Activated CD8-positive, alpha-beta memory T cell treated with anti-CD3 and anti-CD28 coated beads for 48 hours (primary cell): ENCODE measurements at places on chromosomes 3 and 15.

DNA sequence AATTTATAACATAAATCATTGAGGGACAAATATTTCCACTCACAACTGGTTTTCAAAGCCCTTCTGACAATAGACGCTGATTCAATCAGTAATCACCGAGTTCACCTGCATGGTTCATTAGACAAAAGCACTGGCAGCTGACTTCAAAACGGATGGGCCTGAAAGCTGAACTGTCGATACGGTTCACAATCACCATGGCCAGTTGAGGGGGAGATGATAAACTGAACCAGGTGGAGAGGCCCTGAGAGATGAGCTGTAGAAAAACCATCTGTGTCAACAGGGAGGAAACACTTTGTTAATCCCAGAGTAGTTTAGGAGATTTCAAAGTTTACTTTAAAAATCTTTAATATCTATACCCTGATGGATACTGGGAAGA is 75.0 kb downstream of the PEX5L start:
- DNase-seq = no peak

DNA sequence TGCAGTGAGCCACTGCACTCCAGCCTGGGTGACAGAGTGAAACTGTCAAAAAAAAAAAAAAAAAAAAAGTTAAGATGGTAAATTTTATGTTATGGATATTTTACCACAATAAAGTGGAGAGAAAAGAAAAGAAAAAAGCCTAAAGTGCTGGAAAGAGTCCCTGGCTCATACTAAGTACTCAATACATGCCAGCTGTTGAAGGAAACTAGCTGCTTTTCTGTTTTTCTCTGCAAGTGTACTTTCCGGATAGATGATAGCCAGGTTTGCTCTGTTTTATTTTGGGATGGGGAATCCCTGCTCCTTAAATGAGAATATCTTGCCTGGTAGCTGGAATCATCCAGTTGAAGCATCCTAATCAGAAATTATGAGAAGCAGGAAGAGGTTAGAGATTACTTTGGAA is 10.9 kb downstream of the EID1 start:
- DNase-seq = no peak

DNA sequence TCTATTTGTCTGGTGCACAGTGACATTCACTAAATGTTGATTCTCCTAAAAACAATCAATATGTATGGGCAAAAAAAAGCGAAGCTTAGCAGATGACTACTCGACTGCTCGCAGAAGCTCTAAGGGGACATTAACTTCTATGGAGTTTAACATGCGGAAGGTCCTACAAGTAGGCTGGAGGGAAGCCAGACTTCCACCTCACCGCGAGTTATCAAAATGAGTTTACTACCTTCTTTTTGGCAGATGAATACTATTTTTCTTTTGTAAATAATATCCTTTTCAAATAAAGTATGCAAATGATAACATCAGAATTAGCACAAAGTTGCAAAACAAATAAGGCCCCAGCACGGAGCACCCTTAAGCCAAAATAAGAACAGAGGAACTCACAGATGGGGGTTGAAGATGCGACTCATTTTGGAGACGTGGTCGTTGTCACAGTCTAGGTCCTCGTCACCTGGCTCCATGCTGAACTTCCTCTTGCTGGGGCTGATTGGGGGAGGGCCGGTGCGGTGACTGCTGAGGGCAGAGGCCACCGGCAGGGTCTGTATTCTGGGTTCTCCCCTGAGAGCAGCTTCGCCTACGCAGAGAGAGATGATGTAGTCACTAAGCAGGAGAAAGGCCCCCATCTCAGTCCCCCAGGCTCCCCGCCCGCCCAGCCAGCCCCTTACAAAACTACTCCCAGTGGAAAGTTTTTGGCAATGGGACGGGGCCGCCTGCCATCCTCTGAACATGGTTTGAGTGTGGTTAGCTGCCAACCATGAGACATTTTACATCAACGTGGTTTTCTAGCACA is 42.1 kb downstream of the VGLL4 start:
- peak; percentile 31 for DNase-seq

DNA sequence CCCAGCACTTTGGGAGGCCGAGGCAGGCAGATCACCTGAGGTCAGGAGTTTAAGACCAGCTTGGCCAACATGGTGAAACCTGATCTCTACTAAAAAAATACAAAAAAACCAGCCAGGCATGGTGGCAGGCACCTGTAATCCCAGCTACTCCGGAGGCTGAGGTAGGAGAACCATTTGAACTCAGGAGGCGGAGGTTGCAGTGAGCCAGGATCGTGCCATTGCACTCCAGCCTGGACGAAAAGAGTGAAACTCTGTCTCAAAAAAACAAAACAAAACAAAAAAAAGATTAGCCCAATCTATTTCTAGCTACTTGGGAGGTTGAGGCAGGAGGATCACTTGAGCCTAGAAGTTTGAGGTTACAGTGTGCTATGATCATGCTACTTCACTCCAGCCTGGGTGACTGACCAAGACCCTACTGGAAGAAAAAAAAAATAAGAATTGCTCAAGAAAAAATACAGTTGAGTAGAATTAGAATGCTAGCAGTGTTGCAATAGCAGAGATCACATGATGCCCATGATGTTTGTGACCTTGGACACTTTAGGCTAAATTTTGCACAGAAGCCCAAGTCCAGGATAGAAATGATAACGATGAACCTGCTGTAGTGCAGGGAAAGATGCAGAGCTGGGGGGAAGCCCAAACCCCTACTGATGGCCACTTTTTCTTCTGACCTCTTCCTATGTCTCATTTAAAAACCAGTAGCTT is 162.2 kb downstream of the LPP start:
- no peak for DNase-seq

DNA sequence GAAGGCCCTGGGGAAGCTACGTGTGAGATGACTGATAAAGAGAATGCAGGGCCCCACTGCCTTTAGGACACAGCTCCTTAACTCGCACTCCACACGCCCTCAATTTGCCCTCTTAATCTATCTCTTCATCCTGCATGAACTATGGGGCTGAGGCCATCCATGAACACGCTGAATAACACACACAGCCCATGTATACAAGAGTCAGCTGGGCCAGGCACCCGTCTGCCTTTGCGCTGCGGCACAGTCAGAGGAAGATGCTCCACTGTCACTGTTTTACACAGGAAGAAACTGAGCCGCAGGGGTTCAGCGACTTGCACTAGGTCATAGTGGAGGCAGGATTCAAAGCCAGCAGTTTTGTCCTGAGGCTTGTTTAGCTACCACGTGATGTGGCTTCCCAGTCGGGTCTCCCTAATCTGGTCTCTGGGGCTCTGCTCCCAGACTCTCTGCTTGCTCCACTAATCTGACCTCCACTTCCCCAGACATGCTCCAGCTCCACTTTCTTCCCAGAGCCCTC is 43.9 kb downstream of the TLE3 start:
- no peak for DNase-seq

DNA sequence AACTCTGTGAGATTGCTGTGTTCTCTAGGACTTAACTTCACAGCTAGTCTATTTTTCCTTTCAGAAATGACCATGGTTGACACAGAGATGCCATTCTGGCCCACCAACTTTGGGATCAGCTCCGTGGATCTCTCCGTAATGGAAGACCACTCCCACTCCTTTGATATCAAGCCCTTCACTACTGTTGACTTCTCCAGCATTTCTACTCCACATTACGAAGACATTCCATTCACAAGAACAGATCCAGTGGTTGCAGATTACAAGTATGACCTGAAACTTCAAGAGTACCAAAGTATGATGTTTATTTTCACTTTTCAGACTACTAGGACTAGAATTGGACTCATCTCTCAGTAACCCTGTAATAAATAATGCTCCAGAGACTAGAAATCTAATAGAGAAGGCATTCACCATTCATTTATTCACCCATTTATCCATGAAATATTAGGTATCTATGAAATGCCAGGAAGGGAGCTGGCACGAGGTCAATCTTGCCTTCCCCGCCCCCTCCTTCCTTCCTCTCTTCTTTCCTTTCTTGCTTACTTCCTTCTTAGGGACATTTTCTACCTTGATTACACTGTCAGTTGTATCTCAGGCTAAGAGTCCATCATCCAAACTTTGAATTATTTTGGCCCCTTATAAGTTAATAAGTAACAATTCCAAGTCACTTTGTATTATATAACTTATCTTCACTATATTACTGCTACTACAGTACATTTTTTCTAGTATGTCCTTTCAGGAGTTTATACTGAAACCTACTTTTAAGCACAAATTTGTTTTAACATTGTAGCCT is 91.0 kb downstream of the PPARG start:
- no peak for DNase-seq

DNA sequence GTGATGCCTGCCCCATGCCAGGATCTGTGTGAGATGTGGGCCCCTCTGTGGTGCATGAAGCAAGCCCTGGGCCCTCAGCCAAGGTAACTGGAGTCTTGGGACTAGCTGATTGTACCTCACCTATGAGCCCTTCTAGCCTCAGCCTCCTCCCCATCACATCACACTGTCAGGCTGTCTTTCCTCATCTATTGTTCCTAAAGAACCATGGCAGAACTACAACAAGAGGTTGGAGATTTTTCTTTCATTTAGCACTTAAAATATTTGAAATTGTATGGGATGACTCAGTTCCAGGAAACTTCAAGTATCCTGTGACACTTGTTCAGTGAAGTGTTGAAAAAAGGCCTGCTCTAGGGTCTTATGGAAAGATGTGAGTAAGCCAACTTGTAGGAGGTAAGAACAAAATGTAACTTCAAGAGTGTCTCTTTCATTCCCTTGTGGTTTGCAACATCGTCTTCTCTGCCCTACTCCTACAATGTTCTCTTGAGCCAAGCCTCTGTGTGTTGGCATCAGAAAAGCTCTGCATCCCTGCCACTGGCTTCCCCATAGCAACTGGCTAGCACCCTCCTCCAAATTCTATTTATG is 58.7 kb upstream of the TIPARP start:
- no peak for DNase-seq

GRCh38 chr3:99506-99905 is 97.1 kb upstream of the CHL1 start:
- no peak for DNase-seq

- no peak for DNase-seq
These were observed 131.7 kb downstream of the GABRB3 start for GRCh38 chr15:26641144-26641543.

GRCh38 chr3:159829539-159830227 is 159.0 kb upstream of the IL12A start:
- DNase-seq = no peak

GRCh38 chr3:125054062-125054448 is 1.7 kb downstream of the HEG1 start:
- DNase-seq = no peak

DNA sequence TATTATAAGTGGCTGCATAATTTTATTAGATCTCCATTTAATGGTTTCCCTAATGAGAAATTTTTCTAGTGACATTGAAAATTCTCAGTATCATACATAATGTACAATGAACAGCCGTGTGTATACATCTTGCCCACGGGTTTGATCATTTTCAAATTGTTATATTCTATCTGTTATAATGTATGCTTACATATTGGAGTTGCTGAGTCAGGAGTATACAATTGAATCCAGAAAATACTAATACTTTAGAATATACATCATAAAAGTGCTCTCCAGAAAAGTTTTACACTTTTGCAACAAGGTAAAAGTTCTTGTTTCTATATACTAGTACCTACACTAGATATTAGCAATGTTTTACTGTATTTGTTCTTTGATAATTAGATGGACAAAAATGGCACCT is 82.8 kb downstream of the SPATA16 start:
- no peak for DNase-seq

GRCh38 chr3:22952860-22953259 is 250.3 kb upstream of the UBE2E2 start:
- no peak for DNase-seq

- peak; percentile 79 for DNase-seq
These were observed 47.5 kb upstream of the MUC4 start for GRCh38 chr3:195859061-195859845.

GRCh38 chr3:12895391-12896062 is 54.2 kb upstream of the RPL32 start:
- no peak for DNase-seq

DNA sequence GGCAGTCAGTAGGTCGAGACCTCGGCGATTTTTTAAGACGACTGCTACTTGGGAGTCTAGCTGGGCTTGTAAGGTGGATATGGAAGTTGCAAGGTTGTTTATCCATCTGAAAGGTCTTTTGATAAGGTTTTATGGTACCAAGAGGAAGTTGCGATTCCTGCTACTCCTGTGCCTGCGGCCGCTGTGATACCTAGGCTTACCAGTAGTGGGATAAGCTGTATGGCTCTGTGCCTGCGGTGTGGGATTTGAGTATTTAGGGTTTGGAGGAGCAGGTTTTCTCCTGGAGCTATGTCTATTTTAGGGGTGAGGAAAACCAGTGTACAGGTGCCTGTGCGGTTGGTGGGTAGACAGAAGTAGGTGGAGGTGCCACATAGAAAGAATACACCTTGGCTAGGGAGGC is 1059.8 kb downstream of the SI start:
- DNase-seq = no peak

DNA sequence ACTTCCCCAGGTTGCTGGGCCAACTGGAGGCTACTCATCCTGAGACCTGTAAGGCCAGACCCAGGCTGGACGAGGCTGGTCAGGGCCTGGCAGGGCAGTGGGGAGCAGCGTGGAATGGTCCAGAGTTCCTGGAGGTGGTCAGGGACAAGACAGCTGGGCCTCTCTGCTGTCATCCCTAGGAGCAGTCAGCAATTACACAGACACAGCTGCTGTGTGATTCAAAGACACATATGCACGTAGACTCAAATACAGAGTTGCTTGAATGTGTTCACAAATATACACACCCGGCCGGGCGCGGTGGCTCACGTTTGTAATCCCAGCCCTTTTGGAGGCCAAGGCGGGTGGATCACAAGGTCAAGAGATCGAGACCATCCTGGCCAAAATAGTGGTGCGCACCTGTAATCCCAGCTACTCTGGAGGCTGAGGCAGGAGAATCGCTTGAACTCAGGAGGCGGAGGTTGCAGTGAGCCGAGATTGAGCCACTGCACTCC is 1.5 kb upstream of the CD276 start:
- no peak for DNase-seq

- DNase-seq = no peak
These were observed 13.5 kb upstream of the DNAH1 start for GRCh38 chr3:52302426-52303145.

- DNase-seq = no peak
These were observed 14.6 kb upstream of the POLG start for GRCh38 chr15:89349206-89349558.

DNA sequence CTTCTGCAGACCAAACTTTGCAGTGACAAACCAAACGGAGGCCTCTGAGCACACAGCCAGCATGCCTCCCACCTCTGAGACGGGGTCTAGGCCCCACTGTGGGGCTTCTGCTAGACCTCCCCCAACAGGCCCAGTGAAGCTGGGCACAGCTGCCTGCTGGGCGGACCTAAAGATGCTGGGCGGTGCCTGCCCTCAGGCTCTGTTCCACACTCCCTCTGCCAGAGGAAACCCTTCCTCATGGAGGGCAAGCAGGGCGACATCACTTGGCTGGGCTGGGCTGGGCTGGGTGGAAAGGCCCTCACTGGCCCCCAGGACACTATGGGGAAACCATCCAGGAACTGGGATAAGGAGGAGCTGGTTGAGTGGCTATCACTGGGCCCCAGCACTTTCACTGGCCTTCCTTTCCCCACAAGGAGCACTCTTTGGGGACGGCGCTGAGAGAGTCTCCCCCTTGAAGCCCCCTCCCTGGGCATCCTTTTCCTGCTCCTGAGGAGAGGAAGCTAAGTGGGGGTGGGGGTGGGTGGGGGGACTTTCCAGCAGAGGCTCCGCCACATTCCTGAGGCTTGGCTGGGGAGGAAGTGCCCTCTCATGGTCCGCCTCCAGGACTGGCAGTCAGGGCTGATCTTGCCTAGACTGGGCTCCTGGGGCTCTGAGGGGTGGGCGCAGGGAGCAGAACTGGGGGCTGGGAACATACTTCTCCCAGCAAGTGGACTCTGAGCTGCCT is 98.1 kb upstream of the HACD2 start:
- DNase-seq = no peak

- no peak for DNase-seq
These were observed 762 bp downstream of the CTNNB1 start for GRCh38 chr3:41199866-41200668.
